AG08395 (cell line): ENCODE measurements at places on chromosomes 4 and X.

DNA sequence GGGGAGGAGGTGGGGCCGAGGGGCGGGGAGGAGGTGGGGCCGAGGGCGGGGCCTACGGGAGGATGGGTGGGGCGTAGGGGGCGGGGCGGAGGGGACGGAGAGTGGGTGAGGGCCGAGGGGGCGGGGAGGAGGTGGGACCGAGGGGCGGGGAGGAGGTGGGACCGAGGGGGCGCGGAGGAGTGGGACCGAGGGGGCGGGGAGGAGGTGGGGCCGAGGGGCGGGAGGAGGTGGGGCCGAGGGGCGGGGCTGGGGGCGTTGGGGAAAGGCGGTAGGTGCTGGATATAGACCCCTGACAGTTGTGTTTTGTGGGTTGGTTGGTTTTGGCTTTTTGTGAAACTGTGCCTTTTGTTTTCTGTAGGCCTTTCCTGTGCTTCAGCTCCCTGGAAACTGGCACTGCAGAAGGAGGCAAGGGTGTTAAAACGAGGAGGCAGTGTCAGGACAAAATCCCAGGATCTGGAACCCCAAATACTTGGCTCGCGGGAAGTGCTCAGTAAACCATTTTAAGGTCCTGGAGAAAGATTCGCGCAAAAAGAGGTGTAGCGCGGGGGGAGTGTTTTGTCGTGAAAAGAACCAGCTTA, 580 bp upstream of the MMGT1 start:
- no peak for DNase-seq

DNA sequence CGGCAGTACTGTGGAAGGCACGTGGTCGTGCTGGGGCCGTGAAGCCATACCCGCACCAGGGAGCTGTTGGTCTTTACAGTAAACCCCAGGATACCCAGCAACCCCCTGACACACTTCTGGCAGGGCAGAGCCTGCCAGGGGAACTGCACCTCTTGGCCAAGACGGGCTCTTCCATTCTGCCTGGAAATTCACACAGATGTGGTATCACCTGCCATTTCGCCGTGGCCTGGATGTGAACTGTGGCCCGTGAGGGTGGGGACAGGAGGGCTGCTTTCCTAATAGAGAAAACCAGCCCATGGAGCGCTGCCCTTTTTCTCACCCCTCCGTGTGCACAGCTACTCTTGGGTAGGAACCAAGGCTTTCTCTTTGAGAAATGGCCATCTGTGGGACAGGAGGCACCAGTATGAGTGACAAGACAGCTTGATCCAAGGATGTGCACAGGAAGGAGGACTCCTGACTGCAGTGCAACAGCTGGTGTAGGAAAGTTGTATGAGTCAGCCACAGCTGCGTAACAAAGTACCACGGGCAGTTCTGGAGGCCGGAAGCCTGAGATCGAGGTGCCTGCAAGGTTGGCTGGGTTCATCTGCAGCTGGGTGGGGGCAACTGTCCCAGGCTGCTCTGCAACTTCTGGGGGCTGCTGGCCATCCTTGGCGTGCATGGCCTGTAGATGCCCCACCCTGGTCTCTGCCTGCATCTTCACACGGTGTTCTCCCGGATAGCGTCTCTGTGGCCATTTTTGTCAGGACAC, 95.7 kb downstream of the PSAPL1 start:
- DNase-seq: no peak

DNA sequence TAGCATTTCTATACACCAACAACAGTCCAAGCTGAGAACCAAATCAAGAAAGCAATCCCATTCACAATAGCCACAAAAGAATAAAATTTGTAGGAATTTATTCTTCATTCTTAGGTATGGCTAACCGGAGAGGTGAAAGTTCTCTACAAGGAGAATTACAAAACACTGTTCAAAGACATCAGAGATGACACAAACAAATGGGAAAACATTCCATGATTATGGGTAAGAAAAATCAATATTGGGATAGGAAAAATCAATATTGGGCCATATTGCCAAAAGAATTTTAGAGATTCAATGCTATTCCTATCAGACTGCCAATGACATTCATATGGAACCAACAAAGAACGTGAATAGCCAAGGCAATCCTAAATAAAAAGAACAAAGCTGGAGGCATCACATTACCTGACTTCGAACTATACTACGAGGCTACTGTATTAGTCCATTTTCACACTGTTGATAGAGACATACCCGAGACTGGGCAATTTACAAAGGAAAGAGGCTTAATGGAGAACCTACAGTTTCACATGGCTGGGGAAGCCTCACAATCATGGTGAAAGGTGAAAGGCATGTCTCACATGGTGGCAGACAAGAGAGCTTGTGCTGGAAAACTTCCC, 49.1 kb downstream of the NCAPG start:
- DNase-seq: no peak

DNA sequence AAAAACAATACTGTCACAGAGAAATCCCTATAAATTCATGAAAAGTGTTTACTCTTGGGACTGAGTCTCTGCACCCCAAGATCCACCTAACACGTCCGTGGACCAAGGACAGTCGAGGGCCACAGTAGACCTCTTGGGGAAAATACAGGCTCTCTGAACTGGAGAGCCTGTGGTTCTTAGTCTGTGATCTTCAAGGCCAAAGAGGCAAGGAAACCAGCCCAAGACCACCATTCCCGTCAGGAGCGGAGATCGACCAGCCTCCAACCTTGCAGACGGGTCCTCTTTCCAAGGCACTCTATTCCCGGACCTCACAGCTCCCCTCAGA, 1.6 kb upstream of the APBB2 start:
- DNase-seq: no peak

- no peak for DNase-seq
Measured at GRCh38 chr4:29853833-29854232, 866.3 kb upstream of the PCDH7 start.

GRCh38 chrX:46953597-46953996, 41.4 kb downstream of the JADE3 start:
- DNase-seq: no peak

DNA sequence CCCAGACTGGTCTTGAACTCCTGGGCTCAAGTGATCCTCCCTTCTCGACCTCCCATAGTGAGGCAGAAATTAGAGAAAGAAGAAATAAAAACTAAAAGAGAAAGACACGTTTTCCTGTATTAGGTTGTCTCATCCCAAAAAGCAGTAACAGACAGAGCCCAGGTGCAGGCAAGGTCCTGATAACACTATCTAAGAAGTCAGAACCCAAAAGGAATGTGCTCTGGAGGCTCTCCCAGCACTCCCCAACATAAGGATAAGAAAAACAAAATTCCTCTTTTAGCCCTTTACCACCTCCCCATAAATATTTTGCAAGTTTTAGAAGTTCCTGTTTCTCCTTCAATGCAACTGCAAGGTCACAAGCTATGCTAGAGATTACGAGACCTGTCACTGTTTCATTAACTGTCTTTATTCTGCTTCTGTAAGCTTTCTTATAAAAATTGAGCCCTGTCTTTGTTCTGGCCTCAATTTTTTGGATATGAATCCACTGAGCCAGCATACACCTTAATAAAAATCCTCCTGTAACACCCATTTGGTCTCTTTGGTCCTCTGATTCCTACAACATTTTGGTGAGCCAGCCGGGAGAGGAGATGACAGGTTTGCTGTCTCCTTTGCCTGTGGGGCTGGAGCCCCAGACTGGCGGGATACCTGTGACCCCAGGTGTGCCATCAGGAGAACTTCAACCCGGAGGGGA, 25.9 kb downstream of the LIAS start:
- no peak for DNase-seq

DNA sequence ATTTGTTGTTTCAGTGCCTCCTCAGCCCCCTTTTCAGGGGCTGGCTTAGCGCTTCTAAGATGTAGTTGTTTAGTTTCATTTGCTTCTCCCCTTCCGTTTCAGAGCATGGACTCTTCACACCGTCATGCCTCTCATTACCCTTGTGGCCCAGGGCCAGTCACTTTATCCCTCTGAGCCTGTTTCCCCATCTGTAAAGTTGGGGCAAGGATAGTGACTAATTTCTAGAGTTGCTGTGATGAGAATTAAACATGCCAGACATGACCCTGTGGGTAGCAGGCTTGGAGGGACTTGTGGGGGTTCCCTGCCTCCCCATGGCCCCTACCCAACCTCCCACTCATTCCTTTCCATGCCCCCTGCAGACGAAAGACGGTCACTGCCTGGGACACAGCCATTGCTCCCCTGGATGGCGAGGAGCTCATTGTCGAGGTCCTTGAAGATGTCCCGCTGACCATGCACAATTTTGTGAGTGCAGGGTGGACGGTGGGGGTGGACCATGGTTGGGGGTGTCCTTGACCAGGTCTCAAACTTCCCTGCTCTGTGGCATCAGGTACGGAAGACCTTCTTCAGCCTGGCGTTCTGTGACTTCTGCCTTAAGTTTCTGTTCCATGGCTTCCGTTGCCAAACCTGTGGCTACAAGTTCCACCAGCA, 3.6 kb downstream of the ARAF start:
- DNase-seq: no peak

GRCh38 chrX:465418-466215, 78.9 kb upstream of the PPP2R3B start:
- DNase-seq: no peak

DNA sequence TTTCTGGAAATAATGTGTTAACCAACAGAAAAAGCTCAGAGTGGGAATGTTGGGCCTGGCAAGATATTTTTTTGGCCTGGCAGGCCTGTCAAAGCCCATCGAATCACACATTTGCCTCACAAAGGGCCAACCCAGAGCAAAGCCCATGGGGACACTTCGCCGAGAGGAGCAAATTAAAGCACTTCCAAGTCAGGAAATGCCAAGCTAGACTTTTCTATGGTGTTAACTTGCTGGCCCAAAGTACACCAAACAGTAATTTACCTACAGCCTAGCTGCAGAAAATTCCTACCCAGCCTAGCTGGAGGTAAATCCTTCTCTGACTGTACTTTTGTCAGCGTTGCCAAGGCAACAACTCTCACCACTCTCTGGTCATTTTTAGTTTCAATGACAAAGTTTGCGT, 288.6 kb upstream of the LDB2 start:
- DNase-seq: no peak

GRCh38 chr4:103098341-103098740, 1.3 kb downstream of the BDH2 start:
- DNase-seq: no peak

DNA sequence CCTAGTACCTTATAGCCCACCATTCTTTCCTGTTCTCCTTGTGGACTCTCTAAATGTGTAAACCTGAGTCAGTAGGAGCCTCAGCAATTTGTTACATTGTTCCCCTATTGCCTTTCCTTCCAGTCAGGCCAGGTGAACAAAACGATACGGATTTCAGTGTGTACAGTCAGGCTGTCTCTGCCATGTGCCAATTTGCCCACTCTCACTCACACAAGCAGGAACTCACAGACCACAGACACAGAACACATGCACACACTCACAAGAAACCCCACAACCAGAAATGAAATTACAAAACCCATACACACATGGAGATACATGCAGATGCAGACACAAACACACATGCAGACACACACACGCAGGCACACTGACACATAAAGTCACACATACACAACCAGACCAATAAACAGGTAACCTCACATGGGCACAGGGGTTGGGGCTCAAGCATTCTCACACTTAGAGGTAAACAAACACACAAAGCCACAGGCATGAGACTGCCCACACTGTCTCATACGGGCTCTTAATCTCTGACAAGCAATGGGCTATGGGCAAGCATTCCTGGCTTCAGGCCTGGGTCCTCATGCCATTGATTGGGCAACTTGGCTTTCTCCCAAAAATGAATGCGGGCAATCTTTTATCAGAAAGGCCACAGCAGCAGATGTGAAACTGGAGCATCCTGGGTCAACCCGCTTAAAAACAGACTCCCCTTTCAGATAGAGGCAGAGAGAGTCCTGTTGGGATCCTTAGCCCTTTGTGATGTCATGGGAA, 68.7 kb downstream of the NBDY start:
- peak; percentile 17 for DNase-seq

DNA sequence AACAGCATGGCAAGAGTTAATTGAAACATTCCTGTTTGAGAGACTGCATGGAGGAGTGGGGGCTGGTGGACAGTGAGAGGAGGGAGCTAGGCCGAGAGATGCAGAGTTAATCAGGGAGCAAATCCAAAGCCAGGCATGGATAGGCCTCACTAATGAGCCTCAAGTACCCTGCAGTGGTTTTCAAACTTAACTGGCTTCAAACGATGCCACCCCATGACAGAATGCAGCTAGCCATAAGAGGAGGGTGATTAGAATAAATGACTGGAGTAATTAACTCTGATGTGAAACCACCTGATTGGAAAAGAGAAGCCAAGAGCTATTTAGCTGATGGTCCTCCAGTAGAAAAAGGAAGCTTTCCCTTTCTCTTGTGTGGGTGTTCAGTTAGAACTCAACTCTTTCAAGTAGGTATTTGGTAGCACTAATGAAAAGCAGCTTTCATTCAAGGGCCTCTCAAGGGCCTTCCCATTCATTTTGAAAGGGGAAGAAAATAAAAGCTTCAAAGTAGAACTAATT, 215.4 kb upstream of the MAB21L2 start:
- no peak for DNase-seq

DNA sequence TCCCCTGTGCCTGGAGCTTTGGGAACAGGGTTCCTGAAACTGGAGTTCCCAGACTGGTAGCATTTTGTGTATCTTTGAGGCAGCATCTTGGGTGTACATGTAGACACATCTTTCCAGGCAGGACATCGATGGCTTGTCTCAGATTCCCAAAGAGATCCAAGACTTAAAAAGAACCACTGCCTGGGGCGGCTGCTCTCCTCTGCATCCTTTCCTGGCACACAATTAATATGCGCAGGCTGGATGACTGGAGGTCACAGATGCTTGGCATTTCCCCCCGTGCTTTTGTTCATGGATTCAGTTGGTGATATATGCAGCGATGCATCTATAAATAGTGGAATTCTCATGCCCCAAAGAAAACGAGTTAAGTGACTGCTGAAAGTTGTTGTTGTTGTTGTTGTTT, 80.5 kb downstream of the CLDN34 start:
- DNase-seq: no peak

- DNase-seq: peak; percentile 32
Measured at GRCh38 chr4:137635108-137635507, 102.8 kb upstream of the PCDH18 start.

GRCh38 chr4:51923343-51923742, 80.4 kb downstream of the DCUN1D4 start:
- DNase-seq: no peak

- peak; percentile 20 for DNase-seq
Measured at GRCh38 chrX:2401201-2401589, 99.6 kb downstream of the DHRSX start.

DNA sequence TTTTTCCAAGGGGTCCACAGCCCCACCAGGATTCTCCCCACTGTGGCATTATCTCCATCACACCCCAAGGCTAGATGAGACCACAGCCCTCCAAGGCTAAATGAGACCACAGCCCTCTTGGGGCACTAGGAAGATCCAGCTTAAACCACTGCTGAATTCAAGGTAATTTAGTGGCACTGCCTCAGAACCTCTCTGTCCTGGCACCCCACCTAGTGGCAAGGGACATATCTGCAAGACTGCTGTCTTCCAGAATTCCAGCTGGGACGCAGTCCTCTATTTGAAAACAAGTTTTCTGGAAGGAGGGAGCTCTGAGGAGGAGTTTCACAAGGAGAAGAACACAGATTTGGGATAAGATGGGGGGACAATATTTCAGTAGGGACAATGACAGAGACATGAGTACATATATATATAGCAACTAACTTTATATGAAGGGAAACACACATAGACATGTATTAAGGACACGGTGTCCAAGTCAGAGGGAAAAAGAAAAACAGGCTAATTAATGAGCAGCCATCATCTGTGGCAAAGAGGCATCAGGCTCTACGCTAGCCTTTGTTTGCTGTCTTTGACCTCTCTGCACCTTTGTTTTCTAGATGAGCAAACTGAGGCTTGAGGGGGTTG, 9.3 kb downstream of the CETN2 start:
- DNase-seq: peak; percentile 36
